ENCODE measurements at places on chromosomes 7 and 10.

GRCh38 chr10:121741248-121741792, 143.1 kb upstream of the FGFR2 start:
- DNase-seq = no peak

DNA sequence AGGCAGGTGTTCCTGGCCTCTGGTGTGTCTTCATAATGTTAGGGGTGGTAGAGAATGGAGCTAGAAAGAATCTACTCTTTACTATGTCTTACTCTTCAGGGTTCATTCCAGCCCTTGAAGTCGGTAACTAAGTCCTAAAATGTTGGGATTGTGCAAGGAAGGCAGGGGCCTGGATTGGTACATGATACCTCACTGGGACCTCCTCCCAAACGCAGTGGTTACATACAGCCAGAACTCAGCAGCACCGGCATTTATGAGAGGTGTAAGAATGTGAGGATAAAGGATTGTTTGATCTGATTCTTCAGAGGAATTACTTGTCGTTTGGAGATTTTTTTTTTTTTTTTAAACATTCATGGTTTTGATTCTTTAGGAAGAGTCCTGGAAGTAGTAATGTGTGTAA, 6.9 kb downstream of the COMTD1 start:
- DNase-seq = no peak

DNA sequence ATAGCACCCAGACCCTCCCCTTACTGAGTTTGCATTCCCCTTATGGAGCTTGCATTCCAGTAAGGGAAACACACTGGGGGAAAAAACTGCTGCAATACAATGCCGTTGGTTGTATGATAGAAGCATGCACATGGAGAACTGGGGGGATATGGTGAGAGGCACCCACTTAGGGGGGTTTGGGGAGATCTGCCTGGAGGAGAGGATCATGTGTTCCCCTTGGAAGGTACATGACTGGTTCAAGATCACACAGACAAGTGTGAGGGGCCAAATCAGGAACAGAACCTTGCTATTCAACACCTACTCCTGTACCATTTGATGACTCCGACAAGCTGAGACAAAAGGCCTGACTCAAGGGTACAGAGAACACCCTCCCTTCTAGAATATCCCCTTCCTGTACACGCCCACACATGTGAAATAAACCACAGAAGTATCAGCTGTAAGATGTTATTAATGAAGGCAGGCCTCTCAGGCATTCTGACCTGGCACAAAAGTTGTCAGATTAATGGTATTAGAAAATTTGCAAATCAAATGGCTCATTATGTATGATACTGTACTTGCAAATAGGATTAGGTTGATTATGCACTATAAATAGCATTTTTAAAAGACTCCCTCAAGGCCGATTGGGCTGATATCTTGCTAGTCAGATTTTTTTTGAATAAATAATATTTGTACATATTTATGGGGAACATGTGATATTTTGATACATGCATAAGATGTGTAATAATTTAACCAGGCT, 122.2 kb downstream of the NPY start:
- DNase-seq = no peak

DNA sequence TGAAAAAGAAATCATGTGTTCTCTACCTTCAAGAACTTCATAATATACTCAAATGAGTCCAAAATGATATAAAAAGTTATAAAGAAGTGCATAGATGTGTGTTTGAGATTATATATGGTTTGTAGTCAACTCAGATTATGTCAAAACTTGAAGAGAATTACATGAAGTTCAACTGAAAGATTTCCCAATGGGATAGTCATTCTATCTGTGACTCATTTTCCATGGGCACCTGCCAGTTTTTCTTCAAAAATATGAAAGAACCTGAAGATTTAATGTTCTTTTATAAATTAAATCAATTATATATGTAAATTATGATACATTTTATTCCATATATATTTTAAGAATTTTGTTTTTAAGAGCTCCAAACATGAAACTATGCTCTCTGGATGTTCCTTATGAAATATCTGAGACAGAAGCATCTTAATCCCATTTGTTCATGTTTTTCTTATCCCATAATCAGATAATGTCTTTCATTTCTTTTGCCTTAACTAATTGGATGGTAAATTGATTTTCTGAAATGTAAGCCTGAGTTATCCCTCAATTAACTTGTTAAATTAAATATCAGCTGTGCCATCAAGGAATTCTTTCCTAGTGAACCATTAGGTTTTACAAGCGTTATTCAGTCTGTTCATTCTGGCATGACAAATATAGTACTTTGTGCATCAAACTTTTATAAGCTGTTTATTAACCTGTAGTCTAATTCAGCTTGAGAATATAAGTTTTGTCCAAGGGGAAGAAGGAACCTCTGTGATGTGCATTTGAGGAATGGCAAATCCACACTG, 387.1 kb downstream of the IPMK start:
- no peak for DNase-seq
